Stimulated activated CD8-positive, alpha-beta memory T cell treated with anti-CD3 and anti-CD28 coated beads, Interleukin-2, amount 100 ng/mL, for 1 hour (primary cell): ENCODE measurements at places on chromosomes 6 and 20.

GRCh38 chr6:106767271-106767670 is 137.9 kb downstream of the QRSL1 start:
- DNase-seq, result no peak

DNA sequence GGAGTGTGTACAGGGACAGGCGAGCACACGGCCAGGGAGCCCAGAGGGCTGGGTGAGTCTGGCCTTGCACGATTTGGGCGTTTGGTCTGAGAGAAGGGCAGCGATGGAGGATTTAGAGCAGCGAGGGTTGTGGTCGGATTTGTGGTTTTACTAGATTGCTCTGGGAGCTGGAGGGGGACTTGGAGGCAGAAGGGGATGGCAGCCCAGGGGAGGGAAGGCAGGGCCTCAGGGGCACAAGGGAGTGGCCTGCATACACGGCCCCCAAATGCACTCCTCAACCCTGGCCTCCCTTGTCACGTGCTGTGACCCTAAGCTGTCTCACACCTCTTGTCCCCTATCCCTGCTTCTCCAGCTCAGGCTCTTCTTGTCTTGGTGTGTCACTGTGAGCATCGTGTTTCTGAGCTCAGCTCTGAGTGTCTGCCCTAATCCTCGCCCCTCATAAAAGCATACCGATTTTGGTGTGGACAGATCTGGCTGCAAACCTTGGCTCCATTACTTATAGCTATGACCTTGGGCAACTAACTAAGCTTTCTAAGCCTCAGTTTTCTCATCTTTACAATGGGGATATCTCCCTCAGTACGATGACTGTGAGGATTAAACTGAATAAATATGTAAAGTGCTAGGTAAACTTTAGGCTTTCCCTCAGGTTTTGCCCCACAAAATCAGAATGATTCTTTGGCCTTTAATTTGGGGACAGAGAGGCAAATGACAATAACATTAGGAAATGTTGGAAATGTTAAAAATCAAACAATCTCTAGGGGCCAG is 120.1 kb upstream of the ARMC2 start:
- DNase-seq, result no peak

DNA sequence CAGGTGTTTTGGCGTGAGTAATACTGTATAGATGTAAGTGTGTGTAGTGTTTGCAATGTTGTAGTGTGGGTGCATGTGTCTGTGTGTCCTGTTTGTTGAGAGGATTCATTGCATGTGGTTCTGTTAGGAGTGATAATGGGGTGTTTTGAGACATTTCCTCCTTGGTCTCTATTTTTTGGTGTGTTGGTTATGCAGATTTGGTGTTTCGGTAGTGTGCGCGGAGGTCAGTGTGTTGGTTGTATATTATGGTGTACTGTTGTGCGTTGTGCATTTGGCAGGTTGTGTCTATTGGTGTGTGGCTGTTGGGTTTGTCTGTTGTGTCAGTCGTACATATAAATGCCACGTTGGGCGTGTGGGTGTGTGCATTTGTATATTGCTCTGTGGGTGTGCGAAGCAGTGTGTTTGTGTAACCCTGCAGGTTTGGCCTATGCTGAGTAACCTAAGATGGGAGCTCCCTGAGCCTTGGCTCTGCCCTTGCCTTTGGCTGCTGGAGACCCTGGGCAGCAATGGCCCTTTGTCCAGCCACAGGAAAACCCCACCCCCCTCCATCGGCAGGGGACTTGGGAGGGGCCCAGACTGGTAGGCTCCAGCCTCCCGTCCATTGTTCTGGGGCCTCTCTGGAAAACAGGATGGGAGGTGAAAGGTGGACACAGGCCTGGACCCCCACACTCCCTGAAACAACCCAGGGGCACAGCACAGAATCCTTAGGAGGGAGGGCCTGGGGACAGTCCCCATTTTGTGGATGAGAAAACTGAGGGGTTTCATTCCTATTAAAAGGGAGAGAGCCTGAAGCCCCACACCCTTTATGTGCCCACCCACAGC is 10.3 kb upstream of the ID1 start:
- DNase-seq, result no peak

GRCh38 chr20:59157961-59158541 is 5.6 kb upstream of the ZNF831 start:
- DNase-seq, result no peak

GRCh38 chr6:15977050-15977449 is 151.8 kb upstream of the MYLIP start:
- DNase-seq, result no peak

DNA sequence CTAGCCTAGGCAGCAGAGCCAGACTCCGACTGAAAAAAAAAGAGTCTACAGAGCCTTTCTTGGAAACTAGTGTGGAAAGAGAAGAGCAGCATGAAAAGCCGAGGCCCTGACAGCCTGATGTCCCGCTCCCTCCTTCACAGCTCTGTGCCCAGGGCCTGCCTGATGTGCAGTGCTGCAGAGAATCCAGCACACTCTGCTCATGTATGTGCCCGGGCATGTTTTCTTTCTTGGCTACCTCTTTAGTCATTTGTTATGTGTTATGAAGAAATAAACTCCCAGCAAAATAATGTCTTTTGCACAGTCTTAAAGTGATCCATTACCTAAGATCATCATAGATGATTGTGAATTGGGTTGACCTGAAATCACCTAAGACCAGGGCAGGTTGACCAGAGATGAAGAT is 78.1 kb upstream of the EZR start:
- DNase-seq, result no peak

DNA sequence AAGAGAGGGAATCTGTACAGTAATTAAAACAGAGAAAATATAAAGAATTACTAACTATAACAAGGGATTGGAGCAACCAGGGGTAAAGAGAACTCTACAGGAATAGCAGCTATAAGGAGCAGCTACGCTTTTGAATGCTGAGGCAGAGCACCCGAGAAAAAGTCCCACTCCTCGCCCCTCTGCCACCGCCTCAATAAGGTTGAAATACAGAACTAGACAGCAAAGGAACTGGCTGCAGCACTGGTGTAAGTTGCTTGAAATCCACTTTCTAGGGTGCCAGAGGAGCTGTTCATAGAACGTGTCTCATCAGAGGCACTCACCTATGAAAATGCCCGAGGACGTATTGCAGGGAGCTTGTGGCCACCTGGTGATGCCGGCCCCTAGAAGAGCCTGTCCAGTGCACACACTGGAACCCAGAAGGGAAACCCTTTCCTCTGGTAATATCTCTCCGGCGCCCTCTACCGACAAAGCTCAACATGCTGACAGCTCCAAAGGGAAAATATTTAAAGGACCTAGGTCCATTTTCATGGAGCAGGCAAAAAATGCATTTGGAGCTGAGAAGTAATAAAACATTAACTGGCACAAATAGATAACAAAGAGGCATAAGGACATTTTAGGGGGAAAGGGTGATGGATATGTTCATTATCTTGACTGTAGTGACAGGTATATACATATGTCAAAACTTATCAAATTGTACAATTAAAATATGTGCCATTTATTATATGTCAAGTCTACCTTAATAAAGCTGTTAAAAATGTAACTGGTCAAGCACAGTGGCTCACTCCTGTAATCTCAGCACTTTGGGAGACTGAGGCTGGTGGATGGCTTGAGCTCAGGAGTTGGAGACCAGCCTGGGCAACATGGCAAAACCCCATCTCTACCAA is 137.4 kb upstream of the HDAC2 start:
- no peak for DNase-seq

GRCh38 chr6:127267646-127268625 is 1.3 kb downstream of the RNF146 start:
- no peak for DNase-seq

GRCh38 chr20:31569163-31570020 is 35.7 kb upstream of the ID1 start:
- peak; percentile 12 for DNase-seq

GRCh38 chr20:59455402-59456341 is 148.7 kb upstream of the PHACTR3 start:
- DNase-seq, result no peak

GRCh38 chr20:47230811-47231256 is 125.7 kb downstream of the ZMYND8 start:
- no peak for DNase-seq

GRCh38 chr6:136470044-136470443 is 80.2 kb downstream of the MAP7 start:
- no peak for DNase-seq

DNA sequence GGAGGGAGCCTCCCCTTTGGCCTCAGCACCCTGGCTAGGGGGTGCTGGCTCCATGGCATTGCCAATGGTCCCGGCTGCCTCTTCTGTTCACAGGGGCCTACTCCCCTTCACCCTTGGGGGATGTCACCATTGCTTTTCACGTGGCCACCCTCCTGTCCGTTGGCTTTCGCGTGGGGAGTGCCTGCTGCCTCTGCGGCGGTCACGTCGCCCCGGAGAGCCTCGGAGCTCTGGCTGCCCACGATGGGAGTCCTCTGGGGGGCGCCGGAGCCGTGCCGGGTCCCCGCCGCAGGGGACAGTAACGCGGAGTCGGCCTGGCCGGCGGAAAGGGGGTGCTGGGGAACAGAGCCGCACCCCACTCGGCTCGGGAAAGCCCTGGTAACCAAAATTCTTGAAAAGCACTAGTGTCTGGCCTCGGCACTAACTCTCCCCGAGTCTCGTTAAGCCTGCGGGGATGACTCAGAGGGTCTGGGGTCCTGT is 661 bp upstream of the HEBP2 start:
- no peak for DNase-seq

DNA sequence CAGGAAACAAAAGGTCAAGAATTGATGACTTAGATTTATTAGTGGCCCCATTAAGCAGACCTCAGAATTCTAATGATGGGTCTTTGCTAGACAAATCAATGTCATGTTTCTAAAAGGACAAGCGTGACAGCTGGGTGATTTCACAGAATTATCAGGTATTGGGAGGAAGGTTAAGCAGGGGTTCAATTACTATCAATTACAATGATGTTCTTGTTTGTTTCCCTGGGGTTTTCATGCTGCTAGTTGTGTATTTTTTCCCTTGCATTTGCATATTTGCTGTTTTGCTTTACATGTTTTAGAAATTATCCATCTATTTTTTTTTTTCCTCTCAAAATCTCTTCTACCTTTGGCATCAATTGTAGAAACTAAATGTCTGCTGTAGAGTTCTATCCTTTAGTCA is 27.9 kb downstream of the GNAS start:
- no peak for DNase-seq

GRCh38 chr20:43357352-43357751 is 100.3 kb upstream of the SRSF6 start:
- no peak for DNase-seq

DNA sequence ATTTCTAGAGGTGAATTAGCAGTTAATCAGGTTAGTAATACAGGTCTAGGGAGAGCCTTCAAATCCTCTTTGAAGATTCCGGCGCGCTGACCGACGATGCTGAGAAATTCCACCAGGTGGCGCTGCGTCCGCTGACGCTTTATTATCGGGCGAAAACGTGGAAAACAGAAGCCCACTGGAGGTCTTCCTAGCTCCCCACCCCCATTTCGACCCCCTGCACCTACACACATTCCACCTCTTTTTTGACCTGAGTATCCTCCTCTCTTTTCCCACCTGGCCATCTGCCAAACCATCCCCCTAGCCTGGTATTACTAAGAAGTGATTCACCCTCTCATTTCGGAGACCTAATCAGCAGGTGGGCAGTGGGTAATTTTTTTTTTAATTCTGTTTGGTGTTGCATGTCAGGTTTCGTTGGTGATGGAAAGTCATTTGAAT is 65.4 kb upstream of the RIN2 start:
- peak; percentile 8 for DNase-seq

DNA sequence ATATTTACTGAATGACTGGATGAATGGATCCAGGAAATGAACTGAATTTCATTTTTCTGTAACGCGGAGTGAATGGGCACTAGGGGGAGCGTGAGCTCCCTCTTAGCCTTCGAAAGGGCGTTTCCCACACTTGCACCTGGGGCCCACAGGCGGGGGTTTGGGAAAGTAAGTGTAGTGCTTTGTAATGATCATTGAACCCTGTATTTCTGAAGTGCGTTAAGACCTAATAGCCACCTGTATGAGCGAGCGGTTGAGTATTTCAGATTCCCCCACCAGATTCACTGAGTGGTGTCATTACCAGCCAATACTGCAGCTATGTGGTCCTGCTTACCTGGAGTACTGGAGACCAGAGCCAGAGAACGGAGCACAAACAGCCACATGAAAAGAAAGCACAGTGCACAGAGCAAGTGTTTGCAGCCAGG is 10.5 kb downstream of the SYTL3 start:
- DNase-seq, result no peak

DNA sequence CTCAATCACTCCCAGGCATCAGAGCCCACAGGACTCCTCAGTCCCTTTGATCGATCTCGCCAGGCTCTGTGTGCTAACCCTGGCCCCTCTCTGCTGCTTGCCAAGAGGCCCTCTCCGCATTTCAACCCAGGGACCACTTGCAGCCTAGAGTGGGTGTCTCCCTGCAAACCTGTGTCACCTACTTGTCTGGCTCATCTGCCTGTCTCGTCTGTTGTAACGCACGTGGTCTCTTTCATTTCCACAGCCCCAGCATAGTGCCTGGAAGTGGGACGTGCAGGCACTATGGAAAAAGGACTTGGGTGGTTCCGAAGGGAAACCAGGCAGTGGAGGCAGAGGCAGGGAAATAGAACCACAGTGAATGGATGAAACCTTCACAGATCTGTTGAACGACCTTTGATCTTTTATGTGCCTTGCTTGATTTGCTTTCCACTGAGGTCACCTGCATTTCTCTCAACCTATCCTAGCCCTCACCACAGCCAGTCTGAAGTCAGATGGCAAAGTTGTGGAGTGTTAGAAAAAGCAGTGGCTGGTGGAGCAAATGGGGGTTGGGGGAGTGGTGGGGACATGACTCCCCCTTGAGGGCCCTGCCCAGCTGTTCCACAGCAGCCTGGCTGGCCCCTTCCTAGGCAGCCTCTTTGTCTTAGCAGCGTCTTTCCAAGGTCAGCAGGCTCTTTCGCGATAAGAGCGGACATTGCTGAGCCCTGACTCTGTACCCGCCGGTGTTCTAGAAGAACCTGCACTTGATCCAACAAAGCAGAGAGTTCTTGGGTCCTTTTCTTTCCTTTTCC is 55.8 kb upstream of the TAGAP start:
- no peak for DNase-seq

- DNase-seq, result no peak
These were observed 147.1 kb downstream of the PRL start for GRCh38 chr6:22149501-22150367.

GRCh38 chr6:1124885-1125284 is 187.0 kb upstream of the FOXQ1 start:
- DNase-seq, result no peak

- DNase-seq, result no peak
These were observed 16.8 kb upstream of the ACAT2 start for GRCh38 chr6:159745081-159745480.

DNA sequence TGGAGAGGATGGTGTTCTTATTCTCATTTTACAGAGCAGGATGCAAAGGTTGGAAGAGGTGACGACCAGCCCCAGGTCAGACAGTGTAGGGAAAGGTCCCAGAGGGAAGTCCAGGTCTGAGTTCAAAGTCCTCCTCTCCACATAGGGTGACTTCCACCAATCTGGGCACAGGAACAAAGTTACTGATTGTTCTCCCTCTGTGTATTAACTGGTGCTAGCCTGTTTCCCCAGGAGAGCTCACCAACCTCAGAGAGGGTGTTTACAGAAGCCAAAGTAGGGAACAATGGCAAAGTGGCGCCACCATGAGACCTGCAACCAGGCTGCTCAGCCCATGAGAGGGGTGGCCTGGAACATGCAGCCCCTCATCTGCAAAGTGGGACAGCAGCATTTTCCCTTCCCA is 16.8 kb upstream of the SIRPB1 start:
- no peak for DNase-seq

GRCh38 chr6:91366781-91367180 is 779.9 kb upstream of the MAP3K7 start:
- DNase-seq, result no peak
